ENCODE measurements at places on chromosomes 1 and 21. TPM values are rescaled to one million over a fixed set of nuclear protein-coding genes. Genes with fewer than 3 reads are reported as not detected.

- DNase-seq, result no peak
- no peaks in the 10 kb centered on the region for H3K4me1 ChIP-seq
Measured at GRCh38 chr1:174871886-174872285, 127.9 kb upstream of the CACYBP start.

- no peaks in the 10 kb centered on the region for H3K27me3 ChIP-seq
- peaks cover 7% of the 10 kb centered on the region for H3K36me3 ChIP-seq
- no peaks in the 10 kb centered on the region for H3K4me1 ChIP-seq
- no peak overlapping the region for H3K4me3 ChIP-seq
- no peak for DNase-seq
Measured at GRCh38 chr1:204102029-204102611, 29.2 kb downstream of the SOX13 start.

GRCh38 chr1:31219489-31219888 is 20.2 kb downstream of the NKAIN1 start:
- no peak overlapping the region for H3K27ac ChIP-seq
- no peak overlapping the region for H3K4me3 ChIP-seq
- H3K36me3 ChIP-seq, result no peaks in the 10 kb centered on the region
- H3K4me1 ChIP-seq, result no peaks in the 10 kb centered on the region

ENAH gene
- total RNA-seq, result 40.2 TPM

SELP gene
- 30.3 TPM for total RNA-seq

CRB1 gene
- 4.0 TPM for total RNA-seq

- H3K4me1 ChIP-seq, result no peaks in the 10 kb centered on the region
- no peak overlapping the region for H3K27ac ChIP-seq
- H3K36me3 ChIP-seq, result no peaks in the 10 kb centered on the region
- no peaks in the 10 kb centered on the region for H3K27me3 ChIP-seq
- DNase-seq, result no peak
- no peak overlapping the region for H3K4me3 ChIP-seq
Measured at GRCh38 chr1:38068220-38068979, 21.8 kb upstream of the POU3F1 start.

DNA sequence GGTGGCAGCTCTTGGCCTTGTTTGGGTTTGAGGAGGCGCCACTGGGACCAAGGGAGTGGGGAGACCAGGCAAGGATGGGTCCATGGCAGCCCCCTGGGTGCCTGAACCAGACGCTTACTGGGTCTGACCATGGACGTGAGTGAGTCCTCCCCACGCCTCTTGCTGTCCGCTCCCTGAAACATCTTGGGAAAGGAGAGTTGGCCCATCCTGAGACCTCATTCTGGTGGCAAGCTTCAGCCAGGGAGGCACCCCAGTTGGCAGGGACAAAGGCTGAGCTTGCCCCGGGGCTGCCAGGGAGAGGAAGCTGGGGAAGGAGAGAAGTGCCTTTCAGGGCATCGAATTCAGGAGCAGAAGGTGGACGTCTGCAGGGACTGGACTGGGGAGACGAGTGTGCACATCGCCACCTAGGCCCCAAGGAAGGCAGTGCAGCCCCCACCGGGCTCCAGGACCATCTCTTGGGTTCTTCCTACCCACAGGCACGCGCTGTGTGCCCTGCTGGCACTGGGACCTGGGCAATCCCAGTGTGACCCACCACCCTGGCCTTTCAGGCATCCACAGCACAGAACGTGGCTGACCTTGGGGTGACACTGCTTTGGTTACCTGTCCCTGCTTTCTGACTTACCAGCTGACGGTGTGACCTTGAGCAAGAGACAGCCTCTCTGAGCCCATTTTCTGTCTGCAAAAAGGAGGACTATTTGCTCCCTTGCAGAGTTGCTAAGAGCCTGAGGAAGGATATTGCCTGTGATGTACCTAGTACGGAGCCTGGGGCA is 132.9 kb upstream of the WNT4 start:
- H3K36me3 ChIP-seq, result no peaks in the 10 kb centered on the region
- H3K27me3 ChIP-seq, result no peaks in the 10 kb centered on the region
- H3K4me3 ChIP-seq, result no peak overlapping the region
- DNase-seq, result no peak
- no peak overlapping the region for H3K27ac ChIP-seq
- no peaks in the 10 kb centered on the region for H3K4me1 ChIP-seq

GRCh38 chr1:182752077-182752988 is 37.2 kb upstream of the NPL start:
- H3K27ac ChIP-seq, result no peak overlapping the region
- H3K4me3 ChIP-seq, result no peak overlapping the region
- DNase-seq, result no peak

MFSD2A gene
- 20.0 TPM for total RNA-seq
